ENCODE measurements at places on chromosomes 13 and 19. TPM values are rescaled to one million over a fixed set of nuclear protein-coding genes. Genes with fewer than 3 reads are reported as not detected.

Gene CILP2
- total RNA-seq = 0.99 TPM

Gene PCDH9
- total RNA-seq = 0.67 TPM

Gene APOC1
- not detected for total RNA-seq

Gene ZNF536
- total RNA-seq = not detected

Gene FLT3
- 0.22 TPM for total RNA-seq

Gene SYNE4
- total RNA-seq = 1.8 TPM

Gene GSX1
- total RNA-seq = not detected

Gene SEMA6B
- 0.20 TPM for total RNA-seq

Gene PDX1
- not detected for total RNA-seq

Gene SLC27A5
- 7.7 TPM for total RNA-seq

Gene B9D2
- 37.1 TPM for total RNA-seq

Gene RASAL3
- 121 TPM for total RNA-seq

Gene WDFY2
- 52.2 TPM for total RNA-seq

Gene SIGLECL1
- total RNA-seq = not detected

Gene CYP4F11
- total RNA-seq = not detected

Gene EFNB2
- 0.35 TPM for total RNA-seq

Gene ZNF296
- 3.5 TPM for total RNA-seq

Gene ZNF154
- total RNA-seq = 20.0 TPM

Gene CD22
- 1.3 TPM for total RNA-seq

Gene ATXN8OS
- not detected for total RNA-seq

Gene ECSIT
- 22.6 TPM for total RNA-seq

Gene LRRC63
- 0.60 TPM for total RNA-seq

Gene ZNF850
- total RNA-seq = 2.0 TPM

Gene NAPSA
- 0.73 TPM for total RNA-seq

Gene SELENOV
- not detected for total RNA-seq

Gene ZNRF4
- not detected for total RNA-seq
